Activated B cell treated with CpG ODN at 0.5 μM for 24 hours (primary cell): ENCODE measurements at places on chromosomes 4 and X. TPM values are rescaled to one million over a fixed set of nuclear protein-coding genes. Genes with fewer than 3 reads are reported as not detected.

Gene AFAP1
- total RNA-seq, result 0.10 and 0.24 TPM in 2 replicates

Gene DKC1
- total RNA-seq, result 93.5 and 105 TPM in 2 replicates

Gene GPRASP2
- total RNA-seq, result 0.16 and 0.34 TPM in 2 replicates

Gene SOWAHD
- 9.7 and 9.9 TPM in 2 replicates for total RNA-seq

- no peaks in the 10 kb centered on the region for H3K36me3 ChIP-seq
- no peak overlapping the region for H3K27ac ChIP-seq
- no peak for DNase-seq
- no peaks in the 10 kb centered on the region for H3K4me1 ChIP-seq
- H3K27me3 ChIP-seq, result peaks cover 14% of the 10 kb centered on the region
These were observed 8.1 kb upstream of the GPR119 start for GRCh38 chrX:130393451-130394074.

DNA sequence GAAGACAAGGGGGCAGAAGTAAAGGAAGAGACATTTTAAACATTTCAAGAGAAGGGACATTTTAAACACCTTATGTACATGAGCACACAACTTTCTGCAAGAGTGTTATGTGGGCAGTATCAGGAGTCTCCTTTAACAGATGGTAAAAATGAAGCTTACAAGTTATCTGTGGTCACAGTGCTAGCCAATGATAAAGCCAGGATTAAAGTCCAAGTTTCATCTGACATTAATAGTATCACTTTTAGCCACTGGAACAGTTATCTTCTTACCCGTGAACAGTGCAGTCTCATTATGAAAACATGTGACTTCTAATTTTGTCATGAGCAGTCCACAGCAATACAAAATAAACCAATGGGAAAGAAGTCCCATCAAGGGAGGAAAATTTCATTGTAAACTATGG lies 627.9 kb upstream of the AGA start:
- H3K4me3 ChIP-seq, result no peak overlapping the region
- no peaks in the 10 kb centered on the region for H3K27me3 ChIP-seq

- H3K27me3 ChIP-seq, result no peaks in the 10 kb centered on the region
- no peak for DNase-seq
- no peak overlapping the region for H3K4me3 ChIP-seq
- H3K4me1 ChIP-seq, result peaks cover 39% of the 10 kb centered on the region
- H3K27ac ChIP-seq, result no peak overlapping the region
These were observed 32.7 kb downstream of the ELF2 start for GRCh38 chr4:139144161-139144859.

GRCh38 chr4:108512615-108513505 lies 107.5 kb upstream of the RPL34 start:
- H3K4me1 ChIP-seq, result no peaks in the 10 kb centered on the region
- H3K4me3 ChIP-seq, result no peak overlapping the region
- H3K27ac ChIP-seq, result no peak overlapping the region
- DNase-seq, result no peak
- peaks cover 5% of the 10 kb centered on the region for H3K27me3 ChIP-seq

DNA sequence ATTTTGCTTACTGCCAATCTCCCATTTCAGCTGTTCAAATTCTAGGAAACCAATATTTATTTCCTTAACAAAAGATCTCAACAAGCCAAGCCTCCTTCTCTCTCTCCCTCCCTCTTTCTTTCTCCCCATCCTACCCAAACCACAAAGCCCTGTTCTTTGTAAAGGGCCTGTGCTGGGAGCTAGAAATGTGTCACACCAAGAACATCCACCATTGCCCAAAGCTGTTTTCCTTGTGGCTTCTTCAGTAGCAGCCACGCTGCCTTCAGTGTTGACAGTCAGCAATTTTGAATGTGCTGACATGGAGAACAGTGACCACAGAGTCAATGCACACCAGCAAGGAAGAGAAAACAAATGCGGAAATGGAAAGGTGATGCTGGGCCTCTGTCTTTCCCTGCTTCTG lies 203.0 kb downstream of the MAML3 start:
- peaks cover 35% of the 10 kb centered on the region for H3K4me1 ChIP-seq
- peaks cover 10% of the 10 kb centered on the region for H3K27me3 ChIP-seq
- no peak overlapping the region for H3K4me3 ChIP-seq
- DNase-seq, result no peak

GRCh38 chr4:146310319-146311021 lies 96.1 kb downstream of the REELD1 start:
- H3K27ac ChIP-seq, result no peak overlapping the region
- H3K4me1 ChIP-seq, result no peaks in the 10 kb centered on the region
- no peak overlapping the region for H3K4me3 ChIP-seq
- no peaks in the 10 kb centered on the region for H3K27me3 ChIP-seq

- H3K27me3 ChIP-seq, result no peaks in the 10 kb centered on the region
- no peak overlapping the region for H3K4me3 ChIP-seq
- no peak overlapping the region for H3K27ac ChIP-seq
- no peak for DNase-seq
- H3K4me1 ChIP-seq, result peaks cover 3% of the 10 kb centered on the region
- H3K36me3 ChIP-seq, result no peaks in the 10 kb centered on the region
These were observed 103.8 kb downstream of the EFNB1 start for GRCh38 chrX:68932611-68933010.

DNA sequence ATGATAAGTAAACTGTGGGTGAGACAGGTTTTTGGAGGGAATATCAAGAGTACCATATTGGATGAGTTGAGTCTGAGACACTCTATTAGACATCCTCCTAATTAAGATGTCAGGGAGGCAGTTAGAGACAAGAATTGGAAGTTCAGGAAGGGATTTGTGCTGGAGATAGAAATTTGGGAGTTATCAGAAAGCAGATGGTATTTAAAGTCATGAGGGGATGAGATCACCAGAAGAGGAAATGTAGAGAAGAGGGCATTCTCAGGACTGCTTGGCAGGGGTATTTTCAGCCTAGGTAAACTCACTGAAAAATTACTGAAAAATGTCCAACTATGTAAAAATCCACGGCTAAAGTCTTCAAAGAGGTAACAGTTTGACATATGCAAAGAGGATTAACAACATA lies 161.6 kb upstream of the PGRMC2 start:
- no peak for DNase-seq
- H3K4me1 ChIP-seq, result peaks cover 2% of the 10 kb centered on the region
- H3K27ac ChIP-seq, result no peak overlapping the region
- peaks cover 2% of the 10 kb centered on the region for H3K27me3 ChIP-seq
- H3K4me3 ChIP-seq, result no peak overlapping the region
